Hematopoietic multipotent progenitor cell treated with erythropoietin and hydrocortisone succinate and interleukin-3 and kit ligand, for 17 days (in vitro differentiated cells): ENCODE measurements at places on chromosomes 3 and 15.

- DNase-seq, result no peak
Measured at GRCh38 chr3:98787181-98787580, 24.0 kb downstream of the ST3GAL6 start.

DNA sequence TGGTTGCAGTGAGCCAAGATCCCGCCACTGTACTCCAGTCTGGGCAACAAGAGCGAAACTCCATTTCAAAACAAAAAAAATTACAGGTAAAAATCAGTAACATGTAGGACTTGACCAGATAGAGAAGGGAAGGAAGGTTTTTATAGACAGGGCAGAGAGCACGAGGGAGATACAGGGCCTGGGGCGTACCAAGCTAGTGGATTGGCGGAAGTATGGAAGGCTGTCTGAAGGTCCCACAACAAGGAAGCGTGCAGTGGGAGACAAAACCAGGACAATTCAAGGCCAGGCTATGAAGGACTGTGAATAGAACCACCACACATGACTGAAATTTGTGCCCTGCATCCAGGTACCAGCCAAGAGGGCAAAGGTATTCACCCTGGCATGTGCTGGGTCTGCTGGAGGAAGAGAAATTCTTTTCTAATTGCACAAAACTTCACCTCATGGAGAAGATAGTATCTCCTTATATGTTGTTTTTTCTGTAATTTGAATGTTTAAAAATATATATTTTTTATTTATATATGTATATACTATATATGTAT, 33.0 kb upstream of the BCL2A1 start:
- no peak for DNase-seq

DNA sequence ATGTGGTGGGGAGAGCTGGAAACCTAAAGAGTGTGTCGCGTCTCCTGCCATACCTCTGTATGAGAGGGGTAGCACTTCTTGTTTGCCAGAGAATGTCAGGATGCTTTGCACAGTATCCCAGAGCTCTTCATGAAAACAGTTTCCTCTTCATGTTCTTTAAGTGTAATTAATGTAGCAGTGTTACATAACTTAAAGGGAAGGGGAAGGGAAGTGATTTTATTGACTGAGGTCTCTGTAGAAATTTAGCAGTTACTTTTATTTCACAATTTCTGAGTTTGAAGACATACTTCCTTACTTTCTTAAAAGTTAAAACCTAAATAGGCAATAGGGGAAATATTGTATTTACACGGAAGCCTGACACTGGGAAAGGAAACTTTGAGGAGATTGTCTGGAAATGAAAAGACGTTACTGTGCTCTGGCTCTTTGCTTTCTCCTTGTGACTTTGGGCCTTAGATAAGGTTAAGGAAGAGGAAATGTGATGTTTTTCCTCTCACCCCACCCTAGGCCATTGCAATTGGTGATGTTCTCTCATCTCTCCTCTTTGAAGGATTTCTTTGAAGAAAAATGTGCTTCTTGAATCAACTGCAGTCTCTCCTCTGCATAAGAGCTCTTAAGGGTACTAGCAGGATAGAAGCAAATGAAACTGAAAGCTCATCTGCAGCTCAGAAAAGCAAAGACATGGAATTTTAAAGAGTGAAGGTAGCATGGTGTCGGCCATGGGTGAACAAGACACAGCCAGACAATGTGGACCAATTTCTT, 6.0 kb downstream of the NXPE3 start:
- DNase-seq, result no peak

DNA sequence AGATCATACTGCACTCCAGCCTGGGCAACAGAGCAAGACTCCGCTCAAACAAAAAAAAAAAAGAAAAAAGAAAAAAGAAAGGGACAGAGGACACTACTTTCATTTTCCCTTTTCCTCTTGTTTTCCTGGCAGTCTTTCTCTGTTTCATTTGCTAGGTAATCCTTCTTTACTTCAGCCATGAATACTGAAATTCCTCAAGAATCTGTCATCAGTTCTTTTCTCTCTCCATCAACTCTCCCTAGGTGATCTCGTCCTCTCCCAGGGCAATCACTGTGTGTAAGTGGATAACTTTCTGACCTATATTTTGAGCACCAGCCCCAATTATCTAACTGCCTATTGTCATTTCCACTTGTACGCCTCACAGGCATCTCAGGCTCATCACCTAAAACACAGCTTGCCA, 51.5 kb downstream of the TTC23 start:
- no peak for DNase-seq

DNA sequence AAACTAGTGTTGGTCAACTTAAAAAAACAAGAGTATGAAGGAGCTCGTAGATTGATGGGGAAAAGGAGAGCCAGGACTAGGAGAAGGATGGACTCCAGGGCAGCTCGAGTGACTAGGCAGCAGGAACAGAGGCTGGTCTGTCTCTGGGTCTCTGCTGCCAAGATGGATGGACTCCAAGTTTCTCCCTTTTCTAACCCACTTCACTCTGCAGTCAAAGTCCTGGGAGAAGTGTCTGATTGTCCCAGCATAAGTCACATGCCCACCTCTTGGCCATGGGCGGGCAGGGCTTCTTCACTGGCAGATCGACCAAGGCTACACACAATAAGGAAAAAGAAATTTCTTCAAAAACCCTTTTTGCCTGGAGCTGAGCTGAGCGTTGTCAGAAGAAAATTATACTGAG, 9.2 kb upstream of the EPB42 start:
- DNase-seq, result no peak
